ENCODE measurements at places on chromosomes 13 and 19.

GRCh38 chr19:40682431-40682964 is 8.0 kb downstream of the NUMBL start:
- H3K36me3 ChIP-seq: peaks cover 7% of the 10 kb centered on the region
- H3K27me3 ChIP-seq: no peaks in the 10 kb centered on the region
- H3K27ac ChIP-seq: no peak overlapping the region
- no peak overlapping the region for H3K4me3 ChIP-seq

- H3K27ac ChIP-seq: no peak overlapping the region
- H3K36me3 ChIP-seq: no peaks in the 10 kb centered on the region
- peaks cover 15% of the 10 kb centered on the region for H3K27me3 ChIP-seq
- DNase-seq: no peak
- no peak overlapping the region for H3K4me3 ChIP-seq
Observed at GRCh38 chr13:44470638-44471562, 97.3 kb downstream of the SERP2 start.

- H3K27ac ChIP-seq: no peak overlapping the region
- no peaks in the 10 kb centered on the region for H3K4me1 ChIP-seq
- H3K27me3 ChIP-seq: peaks cover 47% of the 10 kb centered on the region
Observed at GRCh38 chr13:50162001-50162400, 146.8 kb downstream of the KCNRG start.

- H3K4me1 ChIP-seq: peaks cover 3% of the 10 kb centered on the region
- H3K27me3 ChIP-seq: no peaks in the 10 kb centered on the region
- no peak for DNase-seq
- no peak overlapping the region for H3K27ac ChIP-seq
- H3K36me3 ChIP-seq: no peaks in the 10 kb centered on the region
- no peak overlapping the region for H3K4me3 ChIP-seq
Observed at GRCh38 chr13:26344980-26345379, 91.1 kb downstream of the CDK8 start.

DNA sequence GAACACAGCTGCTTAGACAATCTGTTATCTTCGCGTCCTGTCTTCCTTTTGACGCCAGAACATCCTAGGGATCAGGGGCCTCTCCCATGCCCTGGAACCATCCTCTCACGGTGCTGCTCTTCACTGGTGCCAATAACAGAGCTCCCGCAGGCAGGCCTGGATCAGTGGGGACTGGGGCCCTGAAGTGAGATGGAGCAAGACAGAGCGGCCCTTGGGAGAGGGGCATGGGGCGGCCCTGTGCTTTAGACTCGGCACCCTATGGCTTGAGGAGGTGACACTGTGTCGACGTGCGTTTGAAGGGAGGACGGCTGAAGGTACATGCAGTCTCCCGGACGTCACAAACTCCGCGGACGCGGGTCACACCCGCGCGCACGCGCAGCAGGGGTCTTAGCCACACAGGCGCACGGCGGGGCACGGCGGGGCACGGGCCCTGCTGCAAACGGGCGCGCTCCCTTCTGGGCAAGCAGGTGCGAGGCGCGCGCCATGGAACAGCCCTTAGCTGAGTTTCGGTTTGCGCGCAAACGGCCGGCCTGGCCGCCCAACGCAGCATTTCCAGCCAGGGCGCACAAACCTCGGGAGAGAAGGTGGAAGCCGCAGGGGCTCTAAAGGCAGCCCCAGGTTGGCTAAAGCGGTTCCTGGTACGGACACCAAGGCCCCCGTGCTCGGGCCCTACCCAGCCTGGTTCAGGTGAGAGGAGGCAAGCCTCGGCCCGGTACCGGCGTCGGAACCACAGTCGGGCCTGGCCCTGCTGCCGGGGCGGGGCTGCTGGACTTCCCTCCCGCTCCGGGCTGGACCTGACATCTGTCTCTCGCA is 16.5 kb upstream of the RNF17 start:
- H3K27me3 ChIP-seq: peaks cover 75% of the 10 kb centered on the region
- no peak overlapping the region for H3K27ac ChIP-seq
- H3K4me1 ChIP-seq: peaks cover 8% of the 10 kb centered on the region

DNA sequence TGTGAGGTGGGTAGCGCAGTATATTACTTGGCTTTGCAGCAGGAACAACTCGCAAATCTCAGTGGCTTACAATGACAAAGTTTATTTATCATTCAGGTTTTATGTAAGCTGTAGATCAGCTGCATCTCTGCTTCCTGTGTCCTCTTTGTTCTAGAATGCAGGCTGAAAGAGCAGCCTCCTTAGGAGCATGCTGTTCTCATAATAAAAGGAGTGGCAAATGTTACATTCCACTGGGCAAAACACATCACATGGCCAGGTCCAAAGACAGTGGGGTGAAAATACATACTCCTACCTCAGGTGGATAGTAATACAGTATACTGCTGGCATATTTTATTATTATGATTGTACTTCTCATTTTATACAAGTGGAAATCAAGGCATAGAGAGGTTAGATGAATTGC is 1.2 kb upstream of the CSNK1A1L start:
- no peaks in the 10 kb centered on the region for H3K27me3 ChIP-seq
- no peaks in the 10 kb centered on the region for H3K4me1 ChIP-seq
- H3K27ac ChIP-seq: no peak overlapping the region
- no peaks in the 10 kb centered on the region for H3K36me3 ChIP-seq

DNA sequence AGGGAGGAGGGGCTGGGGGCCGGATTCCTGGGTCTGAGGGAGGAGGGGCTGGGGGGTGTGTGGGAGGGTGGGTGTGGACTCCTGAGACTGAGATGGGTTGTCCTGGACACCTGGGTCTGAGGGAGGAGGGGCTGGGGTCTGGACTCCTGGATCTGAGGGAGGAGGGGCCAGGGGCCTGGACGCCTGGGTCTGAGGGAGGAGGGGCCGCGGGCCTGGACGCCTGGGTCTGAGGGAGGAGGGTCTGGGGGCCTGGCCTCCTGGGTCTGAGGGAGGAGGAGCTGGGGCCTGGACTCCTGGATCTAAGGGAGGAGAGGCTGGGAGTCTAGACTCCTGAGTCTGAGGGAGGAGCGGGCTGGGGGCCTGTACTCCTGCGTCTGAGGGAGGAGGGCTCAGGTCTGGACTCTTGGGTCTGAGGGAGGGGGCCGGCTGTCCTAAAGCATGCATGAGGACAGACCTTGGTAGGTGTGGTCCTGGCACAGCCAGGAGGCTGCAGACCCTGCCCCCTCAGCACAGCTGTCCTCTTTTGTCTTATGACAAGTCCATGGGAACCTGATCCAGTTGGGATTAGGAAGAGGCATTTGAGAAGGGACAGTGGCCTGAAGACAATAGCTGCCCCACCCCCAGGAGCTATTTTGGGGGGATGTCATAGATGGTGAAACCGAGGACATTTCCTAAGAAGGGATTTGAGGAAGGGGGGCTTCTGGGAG is 1.3 kb downstream of the TNNT1 start:
- DNase-seq: no peak
- no peak overlapping the region for H3K27ac ChIP-seq
- H3K4me3 ChIP-seq: no peak overlapping the region
- H3K36me3 ChIP-seq: no peaks in the 10 kb centered on the region

DNA sequence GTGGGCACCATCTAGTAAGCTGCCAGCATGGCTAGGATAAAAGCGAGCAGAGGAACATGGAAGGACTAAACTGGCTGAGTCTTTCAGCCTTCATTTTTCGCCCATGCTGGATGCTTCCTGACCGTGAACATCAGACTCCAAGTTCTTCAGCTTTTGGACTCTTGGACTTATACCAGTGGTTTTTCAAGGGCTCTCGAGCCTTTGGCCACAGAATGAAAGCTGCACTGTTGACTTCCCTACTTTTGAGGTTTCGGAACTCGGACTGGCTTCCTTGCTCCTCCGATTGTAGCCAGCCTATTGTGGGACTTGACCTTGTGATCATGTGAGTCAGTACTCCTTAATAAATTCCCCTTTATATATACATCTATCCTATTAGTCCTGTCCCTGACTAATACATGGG is 785.1 kb upstream of the SLITRK6 start:
- H3K36me3 ChIP-seq: no peaks in the 10 kb centered on the region
- no peaks in the 10 kb centered on the region for H3K4me1 ChIP-seq
- no peak overlapping the region for H3K27ac ChIP-seq
- DNase-seq: no peak
- no peak overlapping the region for H3K4me3 ChIP-seq

GRCh38 chr13:102325321-102325720 is 76.5 kb downstream of the FGF14 start:
- H3K27me3 ChIP-seq: no peaks in the 10 kb centered on the region
- H3K27ac ChIP-seq: no peak overlapping the region
